ENCODE measurements at places on chromosomes 6 and 20.

- DNase-seq = no peak
Observed at GRCh38 chr6:127222418-127222817, 44.2 kb upstream of the RNF146 start.

GRCh38 chr20:4073852-4074741 lies 58.7 kb upstream of the RNF24 start:
- peak; percentile 22 for DNase-seq

DNA sequence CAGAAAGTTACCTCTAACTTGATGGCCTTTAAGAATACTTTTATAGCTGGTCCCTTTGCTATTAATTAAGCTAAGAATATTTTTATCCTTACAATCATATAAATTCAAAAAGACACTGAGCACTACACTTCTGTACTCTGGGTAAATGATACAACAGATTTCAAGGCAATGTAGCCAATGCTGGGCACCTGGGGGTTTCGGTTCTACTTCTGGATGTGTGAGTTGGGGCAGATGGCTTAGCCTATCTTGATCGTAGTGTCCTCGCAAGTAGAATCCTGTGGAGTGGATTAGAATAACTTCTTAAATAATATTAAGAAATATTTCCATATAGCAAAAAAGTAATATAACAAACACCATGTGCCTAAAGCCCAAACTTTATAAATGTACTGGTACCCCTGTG lies 96.9 kb upstream of the NT5E start:
- DNase-seq = no peak

- no peak for DNase-seq
Observed at GRCh38 chr6:153237670-153238069, 106.6 kb upstream of the RGS17 start.

GRCh38 chr6:145749632-145750031 lies 14.3 kb upstream of the EPM2A start:
- DNase-seq = peak; percentile 62

GRCh38 chr20:19855416-19855815 lies 97.4 kb downstream of the RIN2 start:
- DNase-seq = no peak

GRCh38 chr20:16488086-16488485 lies 85.2 kb downstream of the KIF16B start:
- no peak for DNase-seq

- no peak for DNase-seq
Observed at GRCh38 chr20:23200914-23201313, 114.8 kb upstream of the CD93 start.

- no peak for DNase-seq
Observed at GRCh38 chr20:48684501-48685041, 143.2 kb downstream of the PREX1 start.

DNA sequence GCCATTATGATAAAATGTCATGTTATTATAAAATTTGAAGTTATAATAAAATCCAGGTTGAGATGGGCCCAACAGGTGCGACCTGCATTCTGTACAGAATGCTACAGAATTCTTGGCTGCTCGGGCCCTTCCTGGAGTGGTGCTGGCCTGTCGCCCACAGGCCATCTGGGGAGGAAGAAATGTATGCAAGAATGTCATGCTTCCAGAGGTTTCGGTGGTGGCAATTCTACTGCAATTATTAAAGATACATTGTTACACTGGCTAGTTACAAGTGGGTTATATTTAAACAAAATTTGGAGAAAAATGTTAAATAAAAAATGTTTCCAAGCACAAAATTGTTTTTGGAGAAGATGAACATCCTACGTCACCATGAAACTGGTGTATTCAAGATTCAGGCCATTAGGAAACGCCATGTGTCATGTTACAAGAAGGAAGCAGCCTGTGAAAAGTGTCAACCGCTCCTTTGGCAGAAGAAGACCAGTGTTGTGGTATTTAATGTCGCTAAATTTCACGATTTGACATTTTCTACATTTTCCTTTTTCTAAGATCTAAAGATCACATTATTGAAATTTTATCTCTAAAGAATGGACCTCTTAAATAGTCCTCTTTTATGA lies 7.1 kb downstream of the RAMACL start:
- no peak for DNase-seq

GRCh38 chr6:136685540-136686108 lies 106.7 kb downstream of the MAP3K5 start:
- no peak for DNase-seq

GRCh38 chr6:7052443-7053011 lies 55.2 kb upstream of the RREB1 start:
- DNase-seq = peak; percentile 62

GRCh38 chr6:158698931-158699330 lies 49.1 kb downstream of the SYTL3 start:
- no peak for DNase-seq

- no peak for DNase-seq
Observed at GRCh38 chr6:77653816-77654215, 977 bp downstream of the MEI4 start.

- DNase-seq = no peak
Observed at GRCh38 chr20:58991715-58992114, 10.7 kb downstream of the NELFCD start.

- DNase-seq = peak; percentile 90
Observed at GRCh38 chr6:37576336-37576737, 76.6 kb upstream of the CCDC167 start.

DNA sequence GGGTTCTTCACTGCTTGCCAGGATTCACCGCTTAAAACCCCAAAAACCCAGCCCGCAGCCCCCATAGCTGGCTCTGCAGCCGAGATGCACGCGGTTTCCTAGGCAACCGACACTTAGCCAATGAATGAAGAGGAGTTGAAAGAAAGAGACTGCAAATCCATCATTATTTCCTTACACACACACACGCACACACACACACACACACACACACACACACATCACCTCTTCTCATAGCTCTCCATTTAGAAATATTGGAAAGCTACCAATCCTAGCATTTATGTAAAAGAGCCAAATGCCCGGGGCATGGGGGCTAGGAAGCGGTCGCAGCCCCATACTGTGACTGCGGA lies 3.4 kb upstream of the TUBB2B start:
- DNase-seq = no peak

DNA sequence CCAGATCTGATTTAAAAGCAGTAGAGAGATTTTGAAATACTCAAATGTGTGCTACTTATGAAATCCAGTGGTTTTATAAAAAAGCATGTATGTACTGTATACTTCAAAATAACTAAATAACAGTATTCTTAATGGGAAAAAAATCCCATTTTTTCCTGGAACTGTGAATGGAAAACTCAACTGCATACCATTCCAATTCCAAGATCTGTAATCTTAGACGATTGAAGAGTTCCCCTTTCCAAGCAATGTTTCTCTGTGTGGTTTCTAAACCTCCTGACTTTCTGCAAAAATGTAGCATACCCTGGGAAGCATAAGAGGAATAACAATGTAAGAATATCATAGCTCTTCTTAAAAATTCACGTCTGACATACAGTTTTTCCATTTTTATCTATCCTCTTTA lies 40.3 kb upstream of the HIVEP2 start:
- no peak for DNase-seq

GRCh38 chr6:111592726-111593511 lies 12.8 kb downstream of the TRAF3IP2 start:
- DNase-seq = no peak

- DNase-seq = no peak
Observed at GRCh38 chr20:8292793-8293192, 160.7 kb downstream of the PLCB1 start.

DNA sequence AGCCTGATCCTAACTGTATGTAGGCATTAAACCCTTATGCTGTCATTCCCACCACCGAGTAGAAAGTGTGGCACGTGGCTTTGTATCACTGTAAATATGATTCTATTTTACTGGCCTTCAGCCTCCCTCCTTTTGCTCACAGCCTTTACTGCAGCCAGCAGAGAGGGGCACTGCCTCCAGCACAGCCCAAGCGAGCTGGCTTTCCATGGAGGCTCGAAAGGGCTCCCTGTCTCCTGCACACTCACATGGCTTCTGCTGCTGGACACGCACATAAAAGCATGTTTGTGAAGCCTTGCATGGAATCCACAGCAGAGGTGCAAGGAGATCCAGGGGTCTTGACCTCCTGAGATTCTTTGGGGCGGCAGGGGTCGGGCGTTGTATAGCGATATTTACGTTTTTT lies 51.3 kb downstream of the RNASET2 start:
- DNase-seq = no peak

- DNase-seq = no peak
Observed at GRCh38 chr6:131160254-131160758, 25.0 kb downstream of the AKAP7 start.

- DNase-seq = no peak
Observed at GRCh38 chr20:32218156-32218900, 10.6 kb downstream of the POFUT1 start.

DNA sequence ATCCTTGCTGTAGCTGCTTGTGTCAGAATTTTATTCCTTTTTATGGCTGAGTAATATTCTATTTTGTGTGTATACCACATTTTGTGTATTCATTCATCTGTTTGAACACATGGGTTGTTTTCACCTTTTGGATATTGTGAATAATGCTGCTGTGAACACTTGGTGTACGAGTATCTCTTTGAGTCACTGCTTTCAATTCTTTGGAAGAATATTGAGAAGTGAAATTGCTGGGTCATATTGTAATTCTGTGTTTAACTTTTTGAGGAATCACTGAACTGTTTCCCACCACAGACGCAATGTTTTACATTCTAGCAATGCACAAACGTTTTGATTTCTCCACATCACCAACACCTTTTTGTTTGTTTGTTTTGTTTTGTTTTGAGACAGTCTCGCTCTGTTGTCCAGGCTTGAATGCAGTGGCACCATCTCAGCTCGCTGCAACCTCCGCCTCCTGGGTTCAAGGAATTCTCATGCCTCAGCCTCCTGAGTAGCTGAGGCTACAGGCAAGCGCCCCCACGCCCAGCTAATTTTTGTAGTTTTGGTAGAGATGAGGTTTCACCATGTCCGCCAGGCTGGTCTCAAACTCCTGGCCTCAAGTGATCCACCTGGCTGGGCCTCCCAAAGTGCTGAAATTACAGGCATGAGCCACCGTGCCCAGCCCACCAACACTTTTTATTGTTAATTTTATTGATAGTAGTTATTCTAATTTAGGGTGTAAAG lies 21.7 kb downstream of the CPXM1 start:
- no peak for DNase-seq

DNA sequence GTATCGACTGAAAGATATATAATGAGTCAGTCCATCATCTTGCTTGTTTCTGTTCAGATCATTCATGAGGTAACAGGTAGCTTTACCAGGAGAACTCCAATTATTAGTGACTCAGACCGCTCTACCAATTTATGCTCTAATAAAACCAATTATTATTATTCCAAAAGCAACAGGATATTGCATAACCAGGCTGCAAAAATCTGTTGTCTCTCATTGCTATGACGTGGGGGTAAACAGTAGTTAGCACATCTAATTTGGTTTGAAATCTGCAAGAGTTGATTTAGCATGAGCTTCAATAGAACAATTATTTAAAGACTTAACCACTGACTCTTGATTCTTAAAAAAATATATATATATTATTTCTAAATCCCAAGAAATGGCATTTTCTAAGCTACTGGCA lies 90.9 kb upstream of the MAP7 start:
- DNase-seq = no peak

DNA sequence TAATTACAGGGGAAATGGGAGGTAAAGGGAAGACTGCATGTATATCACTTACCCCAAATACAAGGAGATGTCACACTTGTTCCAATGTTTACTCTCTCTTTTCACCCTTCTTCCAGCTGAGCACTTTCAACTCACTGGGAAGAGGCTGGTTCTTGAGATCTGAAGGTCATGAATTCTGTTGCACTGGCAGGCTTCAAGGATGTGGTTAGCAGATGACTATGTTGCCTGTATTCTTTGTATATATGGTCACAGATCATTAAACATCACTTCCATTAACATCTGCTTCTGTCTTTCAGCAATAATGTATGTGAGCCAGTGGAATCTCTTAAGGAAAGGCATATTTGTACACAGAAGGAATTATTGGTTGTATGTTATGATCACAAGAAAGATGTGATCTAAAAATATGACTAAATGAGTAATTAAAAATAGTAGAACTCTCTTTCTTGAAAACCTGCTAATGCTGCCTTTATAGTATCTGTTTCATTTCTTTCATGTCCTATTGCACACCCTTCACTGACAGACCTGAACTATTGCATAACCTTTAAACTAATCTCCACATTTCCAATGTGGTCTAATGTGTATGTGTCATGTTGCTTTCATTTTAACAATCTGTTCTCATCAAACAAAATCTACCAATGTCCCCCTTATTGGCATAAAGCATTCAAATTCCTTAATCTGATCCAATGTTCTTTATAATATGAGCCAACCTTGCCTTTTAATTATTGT lies 131.4 kb upstream of the EPHA7 start:
- DNase-seq = no peak

- DNase-seq = no peak
Observed at GRCh38 chr6:130744576-130745366, 82.4 kb upstream of the SMLR1 start.

DNA sequence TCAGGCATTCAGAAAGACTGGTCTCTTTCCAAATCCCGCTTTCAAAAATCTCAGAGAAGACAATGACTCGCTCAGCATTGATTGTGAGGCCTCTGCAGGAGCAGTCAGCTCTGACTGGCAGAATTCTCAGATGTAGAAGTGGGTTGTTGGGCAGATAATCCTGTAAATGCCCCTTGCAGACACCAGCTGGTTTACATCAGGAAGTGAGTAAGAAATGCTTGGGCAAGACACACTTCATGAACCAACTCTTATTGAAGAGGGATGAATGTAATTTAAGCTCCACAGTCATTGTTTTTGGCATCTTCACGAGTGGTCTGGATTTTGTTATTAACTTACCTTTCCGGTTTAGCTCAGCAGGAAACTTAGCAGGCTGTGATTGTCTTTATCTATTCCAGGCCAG lies 166.6 kb downstream of the PLCB4 start:
- DNase-seq = peak; percentile 76

GRCh38 chr6:168137024-168137423 lies 58.0 kb upstream of the FRMD1 start:
- no peak for DNase-seq

DNA sequence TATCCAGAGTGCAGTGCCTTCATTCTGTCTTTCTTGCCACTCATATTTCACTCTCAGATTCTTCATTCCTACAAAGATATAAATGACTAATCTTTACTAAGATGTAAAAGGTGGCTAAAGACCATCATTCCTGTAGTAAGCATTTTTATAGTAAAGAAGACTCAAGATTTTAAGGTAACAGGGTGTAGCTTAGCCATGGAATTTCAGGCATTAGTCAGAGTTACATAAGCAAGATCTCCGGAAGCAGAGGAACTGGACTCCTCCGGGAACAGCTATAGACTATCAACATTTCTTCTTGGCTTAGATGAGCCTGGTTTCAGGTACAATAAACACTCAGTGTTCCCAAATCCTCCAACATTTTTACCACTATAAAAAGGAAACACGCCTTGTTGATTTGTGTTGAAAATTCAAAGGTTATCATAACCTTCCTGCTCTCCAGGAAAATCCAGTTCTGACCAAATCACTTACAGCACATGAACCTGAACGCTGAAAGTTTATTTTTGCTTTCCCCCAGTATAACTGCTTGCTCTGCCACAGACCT lies 23.7 kb downstream of the SERPINB1 start:
- DNase-seq = peak; percentile 27

DNA sequence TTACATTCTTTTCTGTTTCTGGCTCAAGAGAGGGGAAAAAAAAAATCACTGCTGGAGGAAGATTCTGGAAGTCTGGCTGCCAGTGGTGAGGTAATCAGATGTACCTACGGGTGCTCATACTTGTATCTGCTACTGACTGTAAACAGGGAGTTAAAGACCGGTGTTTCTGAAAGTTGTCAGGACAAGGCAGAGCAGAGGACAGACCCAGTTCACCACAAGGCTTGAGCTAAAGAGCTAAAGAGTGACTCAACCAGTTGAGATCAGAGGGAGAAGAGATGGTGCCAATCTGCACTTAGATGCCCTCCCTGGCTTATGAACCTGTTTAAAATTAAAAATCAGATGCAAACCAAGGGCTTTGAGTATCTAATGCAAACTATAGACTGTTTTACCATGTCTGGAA lies 55.4 kb downstream of the CEP162 start:
- DNase-seq = no peak
